ENCODE measurements at places on chromosomes 5 and 9.
A peak's percentile ranks its signal among the peaks of the same experiment; 100 is the strongest.

GRCh38 chr5:85334-85995 lies 6.5 kb upstream of the PLEKHG4B start:
- DNase-seq = no peak

- DNase-seq = no peak
Measured at GRCh38 chr9:18137815-18138214, 336.1 kb upstream of the ADAMTSL1 start.

GRCh38 chr5:91381774-91382359 lies 1.2 kb downstream of the ARRDC3 start:
- peak; percentile 86 for DNase-seq

DNA sequence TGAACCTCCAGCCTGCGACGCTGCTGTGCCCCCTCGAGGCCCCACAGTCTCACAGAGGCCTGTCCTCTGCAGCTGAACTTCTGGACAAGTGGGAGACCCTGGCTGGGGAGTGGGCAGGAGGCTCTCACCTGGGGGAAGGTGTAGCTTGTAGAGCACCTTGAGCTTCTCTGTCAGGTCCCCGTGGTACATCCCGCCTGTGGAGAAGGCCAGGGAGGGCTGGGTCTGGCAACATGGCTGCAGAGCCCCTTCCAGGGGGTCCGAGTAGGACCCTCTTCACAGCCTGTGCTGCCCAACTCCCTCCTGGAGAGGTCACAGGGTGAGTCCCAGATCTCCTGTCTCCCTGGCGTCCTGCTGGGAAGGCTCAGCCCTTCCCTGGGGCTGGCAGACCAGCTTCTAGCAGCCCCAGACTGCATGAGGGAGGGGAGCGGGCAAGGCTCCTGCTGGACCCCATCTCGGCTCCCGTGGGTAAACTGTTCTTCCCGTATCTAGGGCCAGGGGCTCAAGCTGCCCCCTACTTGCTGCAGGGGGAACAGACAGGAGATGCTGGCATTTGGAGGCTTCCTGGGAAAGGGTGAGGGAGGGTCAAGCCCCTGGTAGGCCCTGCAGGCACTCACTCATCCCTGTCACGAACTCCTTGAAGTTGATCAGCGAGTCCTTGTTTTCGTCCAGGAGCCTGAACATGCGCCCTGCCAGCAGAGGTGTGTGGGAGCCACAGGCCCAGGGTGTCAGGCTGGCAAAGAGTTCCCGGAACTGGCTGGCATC lies 11.2 kb upstream of the MRNIP start:
- no peak for DNase-seq

DNA sequence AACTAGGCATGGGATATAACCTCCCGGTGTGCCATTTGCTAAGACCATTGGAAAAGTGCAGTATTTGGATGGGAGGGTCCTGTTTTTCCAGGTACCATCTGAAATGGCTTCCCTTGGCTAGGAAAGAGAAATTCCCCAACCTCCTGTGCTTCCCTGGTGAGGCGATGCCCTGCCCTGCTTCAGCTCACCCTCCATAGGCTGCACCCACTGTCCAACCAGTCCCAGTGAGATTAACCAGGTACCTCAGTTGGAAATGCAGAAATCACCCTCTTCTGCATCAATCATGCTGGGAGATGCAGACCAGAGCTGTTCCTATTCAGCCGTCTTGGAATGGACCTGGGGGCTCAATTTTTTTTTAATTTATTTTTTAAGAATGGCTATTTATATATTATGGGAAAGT lies 254.8 kb downstream of the SGCD start:
- DNase-seq = no peak

DNA sequence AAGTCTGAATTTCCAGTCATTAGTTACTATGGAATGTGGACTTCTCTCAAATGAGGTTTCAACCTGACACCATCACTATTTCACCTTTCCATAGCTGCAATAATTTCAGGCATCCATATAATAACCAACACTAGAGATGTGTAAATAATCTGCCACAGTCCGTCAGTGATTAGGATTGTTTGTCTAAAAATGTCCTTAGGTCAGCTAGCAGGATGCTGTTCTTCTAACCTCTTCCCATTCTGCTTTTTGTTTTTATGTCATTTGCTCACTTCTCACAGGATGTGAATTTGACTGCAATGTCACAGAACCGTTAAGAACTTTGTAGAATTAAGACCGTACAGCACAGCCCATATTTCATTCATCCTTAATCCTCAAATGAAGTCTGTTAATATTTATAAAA lies 166.4 kb upstream of the RASA1 start:
- no peak for DNase-seq

Data from foreskin fibroblast (primary cell).